Endodermal cell (in vitro differentiated cells): ENCODE measurements at places on chromosomes 2 and 18.

DNA sequence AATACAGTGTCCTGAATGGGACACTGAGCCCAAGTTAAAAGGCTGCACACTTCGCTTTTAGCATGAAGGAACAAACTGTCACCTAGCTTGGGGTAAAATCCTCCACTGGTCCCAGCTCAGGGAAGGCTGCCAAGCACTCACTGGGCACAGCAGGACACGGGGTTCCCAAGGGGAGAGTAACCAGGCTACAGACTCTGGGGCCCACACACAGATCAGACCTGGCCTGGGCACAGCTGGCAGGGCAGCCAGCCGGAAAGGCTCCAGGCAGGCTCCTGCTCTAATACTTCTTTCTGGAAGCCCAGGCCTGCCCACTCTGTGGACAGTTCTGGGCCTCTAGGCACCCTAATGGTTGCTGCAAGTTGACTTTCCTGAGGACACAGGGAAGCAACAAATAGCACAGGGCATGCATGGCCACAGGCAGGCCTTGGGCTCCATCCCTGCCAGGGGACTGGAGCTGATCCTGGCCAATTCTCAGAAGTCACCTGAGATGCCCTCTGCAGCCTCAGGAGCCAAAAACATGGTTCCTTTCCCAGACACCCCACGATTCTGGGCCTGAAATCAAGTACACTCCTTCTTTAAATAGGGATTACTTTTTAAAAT, 18.7 kb upstream of the SULT1C3 start:
- H3K4me3 ChIP-seq, result no peak overlapping the region
- no peaks in the 10 kb centered on the region for H3K4me1 ChIP-seq
- no peak overlapping the region for H3K27ac ChIP-seq
- DNase-seq, result no peak
- no peaks in the 10 kb centered on the region for H3K36me3 ChIP-seq
- no peaks in the 10 kb centered on the region for H3K27me3 ChIP-seq

DNA sequence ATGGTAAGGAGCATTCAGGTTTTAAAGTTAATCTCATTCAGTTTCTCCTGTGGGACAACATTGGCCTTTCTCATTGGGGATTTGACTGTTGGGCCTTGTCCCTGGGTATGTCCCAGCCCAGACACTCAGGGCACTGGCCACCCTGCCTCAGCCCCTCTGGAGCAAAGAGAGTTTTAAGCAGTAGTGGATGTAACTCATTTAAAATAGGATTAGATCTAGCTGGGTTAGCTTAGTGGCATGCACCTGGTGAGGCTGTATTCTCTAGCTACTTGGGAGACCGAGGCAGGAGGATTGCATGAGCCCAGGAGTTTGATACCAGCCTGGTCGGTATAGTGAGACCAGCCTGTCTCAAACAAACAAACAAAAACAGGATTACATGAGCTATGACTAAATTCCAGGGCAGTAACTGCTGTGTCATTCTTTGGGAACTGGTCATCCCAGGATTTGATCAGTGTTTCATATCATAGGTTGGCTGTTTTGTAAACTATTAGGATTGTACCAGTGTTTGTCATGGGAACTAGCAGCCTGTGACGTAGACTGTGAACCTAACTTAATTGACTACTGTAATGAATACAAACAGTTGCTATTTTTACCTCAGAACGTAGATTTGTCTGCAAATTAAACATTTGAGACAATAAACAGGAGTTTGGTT, 12.5 kb downstream of the INPP4A start:
- DNase-seq, result peak; percentile 21
- H3K4me1 ChIP-seq, result no peaks in the 10 kb centered on the region
- H3K4me3 ChIP-seq, result no peak overlapping the region
- H3K27ac ChIP-seq, result no peak overlapping the region
- no peaks in the 10 kb centered on the region for H3K27me3 ChIP-seq

GRCh38 chr2:127226132-127226519, 6.0 kb upstream of the CYP27C1 start:
- H3K27me3 ChIP-seq, result no peaks in the 10 kb centered on the region
- H3K27ac ChIP-seq, result no peak overlapping the region

GRCh38 chr2:156896294-156896693, 361.2 kb upstream of the GALNT5 start:
- no peak for DNase-seq
- no peaks in the 10 kb centered on the region for H3K4me1 ChIP-seq
- H3K4me3 ChIP-seq, result no peak overlapping the region
- H3K27me3 ChIP-seq, result no peaks in the 10 kb centered on the region
- no peak overlapping the region for H3K27ac ChIP-seq

DNA sequence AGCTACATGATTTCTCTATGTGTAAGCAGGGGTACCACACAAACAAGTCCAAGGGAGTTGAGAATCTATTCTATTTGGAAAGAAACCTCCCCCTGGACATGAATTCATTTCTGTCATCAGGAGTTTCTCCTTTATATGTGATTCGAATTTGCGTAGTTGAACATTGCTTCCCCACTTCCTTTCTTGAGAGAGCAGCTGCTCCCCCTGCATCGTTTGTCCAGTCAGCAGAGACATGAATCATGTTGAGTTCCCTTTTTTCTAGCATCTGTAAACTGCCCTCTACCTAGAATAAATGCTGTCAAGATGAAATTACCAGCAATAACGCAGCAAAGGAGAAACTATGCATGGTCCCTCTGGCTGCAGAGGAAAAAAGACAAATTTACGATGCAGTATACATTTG, 73.8 kb downstream of the KIF5C start:
- no peak overlapping the region for H3K4me3 ChIP-seq
- H3K4me1 ChIP-seq, result no peaks in the 10 kb centered on the region
- H3K27me3 ChIP-seq, result peaks cover 57% of the 10 kb centered on the region
- peaks cover 56% of the 10 kb centered on the region for H3K36me3 ChIP-seq
- DNase-seq, result no peak

DNA sequence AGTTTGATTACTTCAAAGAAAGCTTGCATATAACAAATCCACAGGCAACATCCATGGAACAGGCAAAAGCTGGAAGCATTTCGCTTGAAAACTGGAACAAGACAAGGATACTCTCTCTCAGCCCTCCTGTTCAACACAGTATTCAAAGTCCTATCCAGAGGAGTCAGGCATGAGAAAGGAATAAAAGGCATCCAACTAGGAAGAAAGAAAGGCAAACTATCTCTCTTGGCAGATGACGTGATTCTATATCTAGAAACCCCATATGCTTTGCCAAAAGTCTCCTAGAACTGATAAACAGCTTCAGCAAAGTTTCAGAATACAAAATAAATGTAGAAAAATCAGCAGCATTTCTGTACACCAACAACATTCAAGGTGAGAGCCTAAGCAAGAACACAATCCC, 34.1 kb upstream of the MC4R start:
- DNase-seq, result no peak
- no peaks in the 10 kb centered on the region for H3K27me3 ChIP-seq
- no peaks in the 10 kb centered on the region for H3K4me1 ChIP-seq
- no peak overlapping the region for H3K4me3 ChIP-seq
- no peaks in the 10 kb centered on the region for H3K36me3 ChIP-seq
